ENCODE measurements at places on chromosomes 16 and 17. TPM values are rescaled to one million over a fixed set of nuclear protein-coding genes. Genes with fewer than 3 reads are reported as not detected.

The NACA2 gene
- not detected for total RNA-seq

The CLEC19A gene
- not detected for total RNA-seq

The TPSB2 gene
- 97.3 TPM for total RNA-seq

The CDH16 gene
- not detected for total RNA-seq

The PRSS27 gene
- 0.75 TPM for total RNA-seq

The KRTAP4-12 gene
- not detected for total RNA-seq

The SEZ6 gene
- total RNA-seq = 0.52 TPM

The SLFN14 gene
- total RNA-seq = not detected

The SPIRE2 gene
- 7.2 TPM for total RNA-seq

The CCL4 gene
- not detected for total RNA-seq

The TCAP gene
- total RNA-seq = 1.4 TPM

The SMPD3 gene
- 0.42 TPM for total RNA-seq

The FADS6 gene
- 0.33 TPM for total RNA-seq

The ATP1B2 gene
- 2.5 TPM for total RNA-seq

The NRN1L gene
- 0.99 TPM for total RNA-seq

The ZNF771 gene
- 21.0 TPM for total RNA-seq

The PSME3IP1 gene
- 60.7 TPM for total RNA-seq

The PLEKHG4 gene
- total RNA-seq = 3.0 TPM

The TMEM11 gene
- total RNA-seq = 31.0 TPM

The KRTAP4-9 gene
- not detected for total RNA-seq

The ACSM5 gene
- total RNA-seq = 4.2 TPM

The CTDNEP1 gene
- total RNA-seq = 51.2 TPM

The TAT gene
- not detected for total RNA-seq

The KRTAP9-8 gene
- not detected for total RNA-seq

The TXNL4B gene
- 6.3 TPM for total RNA-seq

The HAP1 gene
- total RNA-seq = not detected

The PLXDC1 gene
- total RNA-seq = 17.0 TPM

The HSD17B2 gene
- not detected for total RNA-seq

The AOC3 gene
- 129 TPM for total RNA-seq

The SYNGR3 gene
- 2.1 TPM for total RNA-seq

The TBC1D3I gene
- not detected for total RNA-seq

The RAB26 gene
- total RNA-seq = not detected

The CTRB2 gene
- total RNA-seq = not detected

The SDR42E2 gene
- total RNA-seq = not detected

The NHLRC4 gene
- total RNA-seq = 1.2 TPM

The KRTAP16-1 gene
- not detected for total RNA-seq

The SNAI3 gene
- 0.34 TPM for total RNA-seq

The ZNF276 gene
- total RNA-seq = 18.1 TPM

The CTRB1 gene
- not detected for total RNA-seq

The SPNS1 gene
- total RNA-seq = 12.9 TPM

The CMTM4 gene
- 12.0 TPM for total RNA-seq

The GFAP gene
- not detected for total RNA-seq

The KRT40 gene
- total RNA-seq = not detected

The ZNF469 gene
- total RNA-seq = 3.7 TPM

The CD300LB gene
- total RNA-seq = 0.23 TPM

Measured in esophagus muscularis mucosa (tissue), 4 donors.